GM18507 (cell line): ENCODE measurements at places on chromosomes 3 and 15.

DNA sequence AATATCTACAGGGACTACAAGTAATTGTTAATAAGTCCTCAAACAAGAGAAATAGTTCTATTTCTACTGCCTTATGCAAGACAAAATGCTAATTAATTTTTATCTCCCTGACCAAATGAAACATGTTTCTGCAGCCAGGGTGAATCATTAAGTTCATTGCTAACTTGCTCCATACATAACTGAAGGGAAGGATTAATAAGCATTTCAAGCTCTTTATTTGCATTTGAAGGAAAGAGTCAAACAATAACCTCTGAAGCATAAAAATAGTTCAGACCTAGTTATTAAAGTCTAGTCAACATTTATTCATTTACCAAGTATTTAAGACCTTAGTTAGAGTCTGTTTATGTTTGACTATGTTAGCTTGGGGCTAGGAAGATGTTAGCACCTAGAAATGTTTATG lies 120.0 kb downstream of the ATP1B3 start:
- no peak for DNase-seq

- DNase-seq: no peak
These were observed 471.6 kb downstream of the FOXP1 start for GRCh38 chr3:71111784-71112440.

DNA sequence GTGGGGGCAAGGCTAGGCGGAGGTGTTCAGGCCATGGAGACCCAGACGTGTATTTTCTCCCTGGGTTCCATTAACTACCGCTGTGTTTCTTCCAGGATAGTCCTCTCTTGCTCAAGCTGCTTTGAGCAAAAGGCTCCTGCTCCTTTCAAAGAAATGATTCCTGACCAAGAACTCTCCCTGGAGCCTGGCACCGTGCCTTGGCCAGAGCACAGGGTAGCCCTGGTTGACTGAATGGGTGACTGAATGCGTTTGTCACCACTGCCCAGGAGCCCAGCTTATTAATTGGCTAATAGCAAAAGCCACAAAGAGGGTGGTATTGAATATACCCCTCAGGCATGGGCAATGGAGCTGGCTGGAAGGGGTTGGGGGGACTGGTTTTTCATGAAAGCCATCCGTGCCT lies 13.9 kb downstream of the RASGRF1 start:
- DNase-seq: no peak

- no peak for DNase-seq
These were observed 482.7 kb upstream of the ADAMTS9 start for GRCh38 chr3:65170390-65171042.

GRCh38 chr3:23055733-23056376 lies 147.3 kb upstream of the UBE2E2 start:
- no peak for DNase-seq

- no peak for DNase-seq
These were observed 15.4 kb downstream of the DPH3 start for GRCh38 chr3:16249336-16249735.

GRCh38 chr3:23331141-23331935 lies 128.2 kb downstream of the UBE2E2 start:
- no peak for DNase-seq

GRCh38 chr3:100205171-100205570 lies 55.6 kb upstream of the TBC1D23 start:
- no peak for DNase-seq

DNA sequence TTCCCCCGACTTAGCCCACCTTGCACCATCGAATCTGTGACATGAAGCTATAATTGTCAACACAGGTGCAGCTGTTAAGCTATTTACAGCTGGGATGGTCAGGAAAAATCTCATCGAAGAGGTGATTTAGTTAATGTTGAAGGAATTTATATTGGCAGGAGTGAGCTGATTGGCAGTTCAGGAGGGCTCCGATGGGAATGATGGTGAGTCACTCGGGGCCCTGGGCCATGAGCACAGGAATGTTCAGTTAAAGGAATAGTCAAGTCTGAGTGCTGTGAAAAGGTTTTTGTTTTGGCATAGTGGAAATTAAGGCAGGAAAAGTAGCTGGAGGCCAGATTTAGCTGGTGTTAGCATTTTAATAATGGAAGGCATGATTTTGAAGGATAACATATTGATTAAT lies 95.7 kb downstream of the OXSM start:
- DNase-seq: no peak

DNA sequence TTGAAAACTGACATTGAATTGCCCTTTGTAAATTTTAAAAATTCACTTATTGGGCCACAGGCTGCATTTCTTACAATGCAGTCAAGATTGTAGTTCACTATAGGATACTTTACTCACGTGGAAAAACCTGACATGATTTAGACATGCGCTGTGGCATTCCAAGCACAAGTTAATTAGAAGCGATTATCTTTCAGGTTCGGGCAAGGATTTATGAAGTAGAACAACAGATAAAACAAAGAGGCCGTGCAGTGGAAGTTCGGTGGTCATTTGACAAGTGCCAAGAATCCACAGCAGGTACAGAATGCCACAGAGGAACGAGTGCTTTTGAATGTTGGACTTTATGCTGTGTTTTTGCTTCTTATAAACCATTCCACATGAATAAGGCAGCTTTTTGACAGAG lies 37.8 kb downstream of the GPR171 start:
- DNase-seq: no peak

- no peak for DNase-seq
These were observed 88.4 kb upstream of the PLSCR4 start for GRCh38 chr3:146339349-146339748.

DNA sequence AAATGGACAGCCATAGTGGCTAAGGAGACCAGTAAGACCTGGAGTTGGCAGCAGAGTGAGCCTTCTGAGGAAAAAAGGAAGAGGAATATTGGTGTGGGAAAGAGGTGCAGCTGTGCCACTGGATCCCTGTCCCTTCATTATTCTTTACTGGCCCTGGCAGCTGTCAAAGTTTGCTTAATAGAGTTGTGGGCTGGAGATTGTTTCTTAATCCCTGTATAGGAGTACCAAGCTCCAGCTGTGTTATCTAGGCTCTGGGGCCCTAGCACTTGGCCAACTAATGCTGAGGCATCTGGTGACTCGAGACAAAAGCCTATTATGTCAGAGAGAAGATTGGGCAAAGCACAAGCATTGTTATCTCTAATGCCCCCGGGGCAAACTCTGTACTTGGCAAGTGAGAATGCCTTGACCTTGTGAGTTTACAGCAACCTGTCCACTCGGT lies 61.4 kb downstream of the ZNF609 start:
- DNase-seq: no peak

- DNase-seq: no peak
These were observed 1.2 kb upstream of the ITIH4 start for GRCh38 chr3:52831500-52832301.

DNA sequence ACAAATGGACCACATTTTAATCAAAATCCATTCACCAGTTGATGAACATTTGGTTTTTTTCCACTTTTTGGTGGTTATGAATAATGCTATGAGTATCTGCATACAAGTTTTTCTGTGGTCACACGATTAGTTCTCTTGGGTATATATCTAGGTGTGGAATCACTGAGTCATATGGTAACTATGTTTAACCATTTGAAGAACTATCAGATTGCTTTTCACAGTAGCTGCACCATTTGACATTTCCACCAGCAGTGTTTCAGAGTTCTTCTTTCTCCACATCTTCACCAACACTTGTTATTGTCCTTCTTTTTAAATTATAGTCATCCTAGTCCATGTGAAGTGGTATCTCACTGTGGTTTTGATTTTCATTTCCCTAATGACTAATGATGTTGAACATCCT lies 33.3 kb upstream of the ATG7 start:
- DNase-seq: no peak

- no peak for DNase-seq
These were observed 434.5 kb upstream of the RGMA start for GRCh38 chr15:93523481-93523880.

DNA sequence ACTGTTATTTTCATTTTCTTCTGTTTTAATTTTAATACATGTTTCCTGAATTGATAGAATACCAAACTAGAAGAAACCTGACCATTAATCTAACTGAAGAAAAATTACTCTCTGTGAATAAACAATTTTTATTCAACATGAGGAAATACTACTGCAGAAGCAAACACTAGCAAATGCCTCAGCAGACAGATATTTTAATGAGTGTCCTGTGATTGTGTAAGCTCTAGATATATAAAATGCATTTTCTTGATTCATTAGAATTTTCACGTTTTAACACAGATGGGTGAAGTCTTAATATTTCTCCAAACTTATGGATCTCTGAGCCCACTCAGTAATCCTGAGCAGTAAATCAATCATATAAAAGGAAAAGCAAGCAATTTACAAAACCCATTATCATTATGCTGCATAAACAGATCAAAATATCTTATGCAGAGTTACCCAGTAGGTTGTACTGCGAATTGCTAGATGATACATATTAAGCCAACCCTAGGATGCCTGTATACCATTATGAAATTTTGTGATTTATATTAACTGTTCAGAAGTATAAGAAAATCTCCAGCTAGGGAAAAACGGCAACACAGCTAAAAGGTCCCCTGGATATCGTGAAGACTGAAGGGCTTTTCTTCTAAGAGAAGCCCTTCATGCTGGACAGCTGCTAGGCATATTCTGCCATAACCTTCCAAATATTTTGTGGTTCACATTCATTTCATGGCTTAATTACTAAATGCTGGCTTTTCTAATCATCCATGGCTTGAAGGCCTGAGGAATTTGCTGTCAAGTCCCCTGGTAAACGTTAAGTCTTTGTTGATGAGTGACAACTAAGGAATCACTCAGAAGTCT lies 157.7 kb upstream of the TGFBR2 start:
- DNase-seq: no peak

DNA sequence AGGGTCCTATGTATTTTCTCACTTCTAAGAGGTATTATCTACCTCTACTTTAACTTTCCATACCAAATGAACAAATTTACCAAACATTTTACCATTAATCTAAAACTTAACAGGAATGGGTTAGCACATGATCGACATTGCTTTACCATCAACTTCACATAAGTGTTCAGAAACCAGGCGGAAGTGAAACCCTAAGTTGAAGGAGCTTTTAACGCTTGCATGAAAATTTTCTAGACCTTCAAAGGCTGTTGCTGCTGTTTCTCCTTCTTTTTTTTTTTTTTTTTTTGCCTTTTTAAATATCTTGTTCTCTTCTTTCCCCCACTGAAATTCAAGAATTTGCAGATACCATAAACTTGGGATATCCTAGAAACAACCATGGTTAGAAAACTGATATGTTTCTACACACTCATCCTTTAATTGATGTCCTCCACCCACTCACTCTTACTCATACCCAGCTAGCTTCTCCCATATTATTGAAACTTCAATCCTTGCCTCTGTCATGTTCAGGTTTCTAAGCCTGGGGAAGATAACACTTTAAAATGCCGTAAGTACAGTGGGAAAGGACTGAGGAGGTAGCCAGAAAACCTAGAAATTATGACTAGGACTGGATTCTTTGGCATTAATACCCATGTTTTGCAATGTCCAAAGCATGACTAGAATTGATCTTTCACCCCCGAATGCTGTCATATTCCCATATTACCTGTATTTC lies 24.7 kb downstream of the MYO5A start:
- no peak for DNase-seq

- DNase-seq: no peak
These were observed 246.8 kb downstream of the UACA start for GRCh38 chr15:70516408-70517193.

GRCh38 chr3:133805384-133805701 lies 272 bp upstream of the SRPRB start:
- no peak for DNase-seq

DNA sequence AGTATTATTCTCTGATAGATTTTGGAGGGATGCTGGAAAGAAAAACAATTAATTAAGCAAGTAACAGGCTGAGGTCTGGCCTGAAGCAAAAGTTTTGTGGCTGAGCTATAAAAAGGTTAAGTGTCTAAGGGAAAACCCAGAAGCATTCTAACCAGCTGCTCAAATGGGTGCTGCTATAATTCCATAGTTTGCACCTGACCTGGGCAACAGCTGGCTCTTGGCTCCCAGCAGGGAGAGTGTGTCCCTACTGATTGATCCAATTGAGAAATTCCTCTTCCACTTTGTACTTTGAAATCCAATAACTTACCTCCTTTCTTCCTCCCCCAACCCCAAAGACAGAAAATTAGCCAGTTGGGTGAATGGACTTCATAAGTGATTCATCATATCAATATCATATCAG lies 27.7 kb upstream of the SMAD3 start:
- no peak for DNase-seq

DNA sequence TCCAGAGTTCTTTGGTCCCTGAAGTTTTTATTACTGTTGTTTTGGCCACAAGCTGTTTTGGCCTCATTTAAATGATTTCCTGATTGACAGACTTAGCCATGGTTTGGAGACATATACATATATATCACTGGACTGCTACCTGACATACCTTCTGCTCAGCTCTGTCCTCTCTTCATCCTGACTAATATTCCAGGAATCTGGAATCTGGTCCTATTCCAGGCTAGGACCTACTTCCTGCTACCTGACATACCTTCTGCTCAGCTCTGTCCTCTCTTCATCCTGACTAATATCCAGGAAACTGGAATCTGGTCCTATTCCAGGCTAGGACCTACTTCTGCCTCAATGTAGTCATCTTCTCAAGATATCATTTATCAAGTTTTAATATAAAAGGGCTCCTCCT lies 724.4 kb upstream of the ROBO1 start:
- no peak for DNase-seq

GRCh38 chr15:96324940-96325540 lies 5.5 kb upstream of the NR2F2 start:
- no peak for DNase-seq

GRCh38 chr3:18672561-18672960 lies 247.4 kb upstream of the SATB1 start:
- no peak for DNase-seq

DNA sequence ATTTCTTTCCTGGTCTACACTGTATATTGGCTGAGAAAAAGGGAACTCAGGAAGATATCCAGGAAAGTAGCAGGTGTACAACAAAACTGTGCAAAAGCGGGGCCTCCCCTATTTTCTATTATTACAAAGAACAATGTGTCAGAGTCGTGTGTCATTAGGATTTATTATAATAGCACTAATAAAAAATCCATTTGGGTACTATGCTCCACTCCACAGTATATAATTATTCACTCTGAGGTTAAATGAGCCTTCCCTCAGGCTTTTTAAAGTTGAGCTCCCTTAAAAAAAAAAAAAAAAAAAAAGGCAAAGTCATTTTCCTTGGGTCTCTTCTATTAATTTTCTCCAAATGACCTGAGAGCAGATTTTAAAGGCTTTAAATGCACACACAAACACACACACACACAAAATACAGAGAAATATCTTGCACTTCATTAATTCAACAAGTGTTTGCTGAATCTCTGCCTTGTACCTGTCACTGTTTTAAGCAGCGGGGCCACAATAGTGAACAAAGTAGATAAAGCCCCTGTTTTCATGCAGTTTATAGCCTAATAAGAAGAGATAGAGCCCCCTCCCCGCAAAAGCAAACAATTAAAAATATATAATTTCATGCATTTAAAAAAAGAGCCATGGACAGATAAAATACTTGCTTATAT lies 1.3 kb upstream of the DPP8 start:
- DNase-seq: no peak
